Peyer's patch (tissue), 4 donors: ENCODE measurements at places on chromosomes 6 and 20. TPM values are rescaled to one million over a fixed set of nuclear protein-coding genes. Genes with fewer than 3 reads are reported as not detected.

ASIP gene
- not detected for total RNA-seq

- no peaks in the 10 kb centered on the region for H3K27me3 ChIP-seq
- peak overlapping the region; percentile 61 for H3K4me3 ChIP-seq
- no peaks in the 10 kb centered on the region for H3K36me3 ChIP-seq
- H3K27ac ChIP-seq: no peak overlapping the region
These were observed 1.9 kb upstream of the POU3F2 start for GRCh38 chr6:98832284-98833056.

DNA sequence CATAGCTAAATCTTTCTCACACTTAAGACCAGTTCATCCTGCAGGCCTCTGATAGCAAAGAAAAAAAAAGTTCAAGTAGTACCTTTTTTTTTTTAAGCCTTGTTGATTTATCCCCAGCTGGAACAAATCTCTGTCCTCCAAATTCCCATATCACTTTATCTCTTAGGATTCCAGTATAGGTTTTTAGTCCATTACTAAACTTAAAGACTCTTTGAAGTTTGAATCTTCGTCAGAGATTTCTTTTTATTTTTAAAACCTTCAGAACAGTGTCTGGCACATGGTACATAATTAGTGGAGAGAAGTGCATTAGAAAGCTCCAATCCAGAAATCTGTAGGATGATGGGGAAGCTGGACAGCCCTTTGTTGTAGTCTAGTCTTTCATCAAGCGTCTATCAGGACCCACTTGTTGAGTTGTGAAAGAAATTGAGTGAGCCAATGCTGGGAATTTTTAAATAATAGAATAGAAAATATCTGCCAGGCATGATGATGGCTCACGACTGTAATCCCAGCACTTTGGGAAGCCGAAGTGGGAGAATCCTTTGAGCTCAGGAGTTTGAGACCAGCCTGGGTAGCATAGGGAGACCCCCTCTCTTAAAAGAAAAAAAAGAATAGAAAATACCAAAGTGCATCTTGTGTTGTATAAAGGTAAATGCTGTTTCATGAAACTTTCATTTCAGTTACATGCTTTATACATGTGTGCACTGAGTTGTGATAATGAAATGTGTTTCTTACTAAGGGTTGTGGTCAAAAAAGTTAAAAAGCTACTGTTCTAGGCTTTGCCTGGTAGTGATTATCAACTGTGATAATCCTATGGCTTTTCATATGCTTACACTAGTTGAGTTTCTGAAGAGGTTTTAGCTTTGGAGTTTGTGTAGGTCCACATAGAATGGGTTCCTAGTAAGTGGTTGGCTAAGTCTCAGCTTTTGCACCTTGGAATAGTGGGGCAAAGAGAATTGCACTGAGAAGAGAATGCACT lies 3.2 kb downstream of the NFYA start:
- H3K4me3 ChIP-seq: no peak overlapping the region
- H3K4me1 ChIP-seq: no peaks in the 10 kb centered on the region
- H3K27ac ChIP-seq: no peak overlapping the region
- H3K36me3 ChIP-seq: no peaks in the 10 kb centered on the region
- H3K27me3 ChIP-seq: no peaks in the 10 kb centered on the region
- DNase-seq: no peak

- no peak overlapping the region for H3K4me3 ChIP-seq
- H3K27ac ChIP-seq: no peak overlapping the region
- no peaks in the 10 kb centered on the region for H3K27me3 ChIP-seq
- H3K4me1 ChIP-seq: no peaks in the 10 kb centered on the region
- H3K36me3 ChIP-seq: no peaks in the 10 kb centered on the region
- no peak for DNase-seq
These were observed 214.0 kb downstream of the ZFAND3 start for GRCh38 chr6:38033442-38033982.

- H3K4me1 ChIP-seq: no peaks in the 10 kb centered on the region
- no peak overlapping the region for H3K4me3 ChIP-seq
- no peaks in the 10 kb centered on the region for H3K36me3 ChIP-seq
- no peaks in the 10 kb centered on the region for H3K27me3 ChIP-seq
These were observed 252.7 kb downstream of the TAF4 start for GRCh38 chr20:61812845-61813485.

DNA sequence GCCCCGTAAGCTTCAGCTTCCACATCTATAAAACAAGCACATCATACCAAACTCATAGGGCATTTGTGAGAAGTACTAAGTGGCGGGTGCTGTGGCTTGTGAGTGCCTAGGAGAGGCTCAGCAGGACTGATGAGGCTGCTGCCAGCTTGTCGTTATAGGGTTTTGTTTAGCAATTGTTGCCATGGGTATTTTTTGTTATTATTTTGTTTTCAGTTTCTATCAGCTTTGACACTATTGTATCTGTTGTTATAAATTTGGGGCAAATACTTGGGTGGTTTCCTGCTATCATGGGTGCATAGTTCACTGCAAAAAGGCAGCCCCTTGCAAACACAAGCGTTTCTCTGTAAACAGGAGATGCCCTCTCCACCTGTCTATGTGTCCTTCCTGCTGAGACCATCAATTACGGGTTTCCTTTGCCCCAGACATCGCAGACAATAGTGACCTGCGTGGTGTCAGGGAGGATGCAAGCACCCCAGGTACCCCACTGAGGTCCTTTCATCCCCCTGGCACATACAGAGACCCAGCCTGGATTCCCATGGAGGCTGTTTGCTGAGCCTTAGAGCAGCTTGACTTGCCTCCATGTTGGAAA lies 3.1 kb upstream of the CCDC167 start:
- no peaks in the 10 kb centered on the region for H3K36me3 ChIP-seq
- H3K4me1 ChIP-seq: no peaks in the 10 kb centered on the region
- no peak for DNase-seq
- peak overlapping the region; percentile 70 for H3K27ac ChIP-seq
- no peak overlapping the region for H3K4me3 ChIP-seq
- no peaks in the 10 kb centered on the region for H3K27me3 ChIP-seq
